Right atrium auricular region (tissue), 2 donors: ENCODE measurements at places on chromosomes 5 and 9.
A peak's percentile ranks its signal among the peaks of the same experiment; 100 is the strongest.

DNA sequence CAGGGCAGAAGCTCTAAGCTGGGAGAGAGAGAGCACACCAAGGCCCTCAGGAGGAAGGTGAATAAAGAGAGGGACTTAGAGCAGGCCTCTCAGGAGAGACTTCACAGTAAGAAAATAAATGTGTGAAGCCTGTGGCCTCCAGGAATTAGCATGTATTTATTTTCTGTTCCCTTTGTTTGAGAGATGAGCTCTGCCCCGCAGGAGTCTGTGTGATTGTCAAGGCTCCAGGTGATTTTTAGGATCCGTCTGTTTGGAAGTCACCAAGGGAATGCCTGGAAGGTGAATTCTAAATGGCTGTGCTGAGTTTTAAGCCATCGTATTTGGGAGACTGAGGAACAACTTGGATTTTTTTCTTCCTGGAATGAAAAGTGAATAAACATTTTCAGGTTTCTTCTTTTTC, 108.3 kb upstream of the ICE1 start:
- no peak for DNase-seq

GRCh38 chr5:137142346-137142745, 356.8 kb downstream of the SPOCK1 start:
- no peak for DNase-seq

DNA sequence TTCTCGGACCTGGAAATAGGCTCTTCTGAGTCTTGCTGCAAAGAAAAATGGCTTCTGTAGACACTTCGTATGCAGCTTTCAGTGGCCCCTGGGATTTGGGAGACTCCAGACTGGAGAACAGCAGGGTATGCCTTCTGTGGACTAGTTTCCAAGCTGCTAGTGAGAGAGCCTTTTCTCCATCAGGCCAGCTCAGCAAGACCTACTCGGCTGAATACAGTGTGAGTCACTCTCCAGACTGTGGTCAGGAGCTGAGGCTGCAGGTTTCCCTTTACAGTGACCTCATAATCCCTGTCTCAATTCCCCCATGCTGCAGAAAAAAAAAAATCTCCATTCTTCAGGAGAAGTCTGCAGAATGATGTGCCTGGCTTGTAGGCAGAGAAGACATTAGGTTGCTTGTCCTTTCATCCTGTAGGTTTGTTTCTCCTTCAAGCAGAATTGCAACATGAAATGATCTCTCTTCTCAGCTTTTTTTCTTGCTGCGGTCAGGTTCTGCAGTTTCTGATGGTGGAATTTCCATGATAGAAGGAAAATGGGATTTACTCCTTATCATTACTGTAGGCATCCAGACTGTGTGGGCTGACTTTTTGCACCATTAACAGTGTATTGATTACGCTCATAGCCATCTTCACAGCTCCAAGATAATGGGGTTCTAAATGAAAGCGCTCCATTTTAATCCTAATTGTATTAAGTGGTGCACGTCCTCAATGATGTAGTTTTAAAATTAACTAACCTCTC, 78.3 kb upstream of the TNFSF8 start:
- no peak for DNase-seq

- no peak for DNase-seq
Measured at GRCh38 chr5:61333321-61333953, 1.4 kb downstream of the ZSWIM6 start.

DNA sequence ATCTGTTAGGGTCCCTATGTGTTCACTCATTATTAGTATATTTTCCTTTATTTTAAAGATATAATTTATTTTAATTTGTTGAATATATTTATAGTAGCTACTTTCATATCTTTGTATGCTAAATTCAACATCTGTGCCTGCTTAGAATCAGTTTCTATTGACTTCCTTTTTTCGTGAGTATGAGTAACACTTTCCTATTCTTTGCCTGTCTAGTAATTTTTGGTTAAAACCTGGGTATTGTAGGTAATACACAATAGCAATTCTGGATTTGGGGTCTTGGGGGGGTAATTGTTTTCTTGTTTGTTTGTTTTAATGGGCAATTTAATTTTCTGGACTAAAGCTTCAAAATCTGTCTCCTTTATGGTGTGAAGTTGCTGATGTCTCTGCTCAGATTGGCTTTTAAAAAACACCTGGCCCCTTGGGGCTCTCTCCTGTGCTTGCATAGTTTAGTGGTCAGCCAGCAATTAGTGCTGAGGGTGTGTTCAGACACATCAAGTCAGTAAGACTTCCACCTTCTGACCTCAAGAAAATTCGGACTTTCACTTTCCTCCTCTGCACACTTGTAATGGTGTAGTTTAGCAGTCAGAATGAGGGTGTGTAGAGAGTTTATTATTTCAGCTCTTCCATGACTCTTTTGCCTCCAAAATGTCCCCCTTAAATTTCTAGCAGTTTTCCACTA, 124.4 kb upstream of the MAP1B start:
- no peak for DNase-seq

DNA sequence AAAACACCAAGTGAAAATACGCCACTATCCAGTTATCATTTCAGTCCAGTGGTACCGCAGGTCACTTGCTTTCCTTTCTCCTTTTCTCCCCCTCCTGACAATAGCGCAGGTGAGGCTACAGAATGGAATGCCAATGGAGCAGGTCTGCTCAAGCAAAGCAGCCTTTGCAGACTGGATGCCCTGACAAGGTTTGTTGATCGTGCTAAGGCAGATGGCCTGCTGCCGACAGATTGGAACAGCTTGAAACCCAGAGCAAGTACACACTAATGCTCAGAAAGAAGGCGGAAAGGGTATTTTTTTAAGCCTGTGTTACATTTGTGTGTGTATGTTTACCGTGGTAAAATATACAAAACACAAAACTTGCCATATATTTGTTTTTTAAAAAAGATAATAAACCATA, 19.4 kb downstream of the SPACA9 start:
- DNase-seq = no peak

- peak; percentile 87 for DNase-seq
Measured at GRCh38 chr9:107488375-107489143, 1.0 kb downstream of the KLF4 start.

- DNase-seq = no peak
Measured at GRCh38 chr9:74463825-74464224, 33.3 kb upstream of the RORB start.

GRCh38 chr5:3325201-3325971, 270.2 kb upstream of the IRX1 start:
- DNase-seq = no peak

- no peak for DNase-seq
Measured at GRCh38 chr5:109614301-109614700, 75.4 kb upstream of the MAN2A1 start.

GRCh38 chr5:71757590-71758543, 38.8 kb downstream of the CARTPT start:
- DNase-seq = no peak

GRCh38 chr9:18058564-18059442, 415.1 kb upstream of the ADAMTSL1 start:
- no peak for DNase-seq

GRCh38 chr9:134379831-134380365, 53.6 kb downstream of the RXRA start:
- no peak for DNase-seq

GRCh38 chr9:109150925-109151545, 16.0 kb downstream of the FRRS1L start:
- DNase-seq = no peak

- DNase-seq = no peak
Measured at GRCh38 chr9:17837965-17838364, 259.1 kb downstream of the SH3GL2 start.

- no peak for DNase-seq
Measured at GRCh38 chr5:152151113-152151512, 226.5 kb upstream of the GLRA1 start.

- DNase-seq = no peak
Measured at GRCh38 chr9:134014946-134015345, 10.3 kb upstream of the BRD3OS start.

DNA sequence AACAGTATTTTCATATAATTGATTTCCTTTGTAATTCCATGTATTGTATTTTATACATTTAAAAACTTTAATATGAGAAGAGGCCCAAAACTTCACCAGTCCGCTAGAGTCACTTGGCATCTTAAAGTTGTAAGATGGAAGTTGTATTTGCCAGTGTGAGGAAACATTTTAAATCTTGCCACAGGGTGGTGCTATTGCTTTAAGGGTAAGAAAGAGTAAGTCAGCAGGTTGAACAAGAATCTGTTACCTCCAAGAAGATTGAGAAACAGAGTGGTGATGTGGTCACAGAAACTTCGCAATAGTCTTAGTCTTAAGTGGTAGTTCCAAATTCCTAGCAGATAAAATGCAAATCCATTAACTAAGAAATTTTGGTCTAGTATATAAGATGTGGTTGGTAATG, 39.8 kb upstream of the RANBP6 start:
- DNase-seq = no peak

DNA sequence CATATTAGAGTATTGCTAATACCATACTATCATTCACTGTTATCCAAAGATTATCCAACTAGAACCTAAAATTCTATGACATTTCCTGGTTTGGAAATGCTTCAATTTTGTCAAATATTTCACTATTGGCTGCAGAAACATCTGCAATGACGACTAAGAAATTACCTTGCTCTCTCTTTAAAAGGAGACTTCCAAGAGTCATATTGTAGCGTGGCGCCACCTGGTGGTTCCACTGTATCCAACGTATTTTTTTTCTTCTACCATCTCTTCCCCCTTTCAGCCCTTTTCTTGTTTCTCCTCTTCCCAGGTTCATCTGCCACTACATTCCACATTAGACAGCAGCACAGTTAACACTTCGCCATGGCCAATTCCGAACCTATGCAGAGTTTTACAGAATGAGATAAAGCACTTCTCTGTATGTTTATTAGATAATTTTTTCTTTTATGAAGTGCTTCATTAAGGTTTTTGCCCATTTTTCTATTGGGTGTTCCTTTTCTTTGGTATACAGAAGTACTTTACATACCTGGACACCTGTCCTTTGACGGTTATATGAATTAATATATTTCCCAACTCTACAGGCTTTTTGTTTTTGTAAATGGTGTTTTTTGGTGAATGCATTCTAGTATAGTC, 153.5 kb downstream of the CDC42SE2 start:
- DNase-seq = peak; percentile 79

GRCh38 chr9:132984202-132985070, 5.9 kb downstream of the GFI1B start:
- no peak for DNase-seq

GRCh38 chr5:6280425-6281100, 97.8 kb downstream of the MED10 start:
- no peak for DNase-seq

DNA sequence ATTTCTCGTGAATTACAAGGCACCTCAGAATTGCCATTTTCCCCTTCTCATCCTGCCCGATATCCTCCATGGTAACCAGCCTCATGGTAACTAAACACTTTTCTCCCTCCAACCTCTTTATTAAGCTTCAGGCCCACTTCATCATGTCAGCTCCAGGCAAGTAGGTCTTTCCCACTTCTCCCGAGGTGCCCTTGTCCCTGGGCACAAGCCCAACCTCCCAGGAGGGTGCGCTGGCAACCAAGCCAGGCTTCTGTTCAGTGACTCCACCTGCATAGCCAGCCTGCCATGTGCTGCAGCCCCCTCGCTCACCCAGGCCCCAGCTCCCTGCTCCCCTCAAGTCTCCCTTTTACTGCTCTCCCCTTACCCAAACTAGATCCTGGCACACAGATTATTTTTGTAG, 47.4 kb upstream of the AFAP1L1 start:
- DNase-seq = no peak

- no peak for DNase-seq
Measured at GRCh38 chr9:117437283-117437682, 22.4 kb upstream of the ASTN2 start.

DNA sequence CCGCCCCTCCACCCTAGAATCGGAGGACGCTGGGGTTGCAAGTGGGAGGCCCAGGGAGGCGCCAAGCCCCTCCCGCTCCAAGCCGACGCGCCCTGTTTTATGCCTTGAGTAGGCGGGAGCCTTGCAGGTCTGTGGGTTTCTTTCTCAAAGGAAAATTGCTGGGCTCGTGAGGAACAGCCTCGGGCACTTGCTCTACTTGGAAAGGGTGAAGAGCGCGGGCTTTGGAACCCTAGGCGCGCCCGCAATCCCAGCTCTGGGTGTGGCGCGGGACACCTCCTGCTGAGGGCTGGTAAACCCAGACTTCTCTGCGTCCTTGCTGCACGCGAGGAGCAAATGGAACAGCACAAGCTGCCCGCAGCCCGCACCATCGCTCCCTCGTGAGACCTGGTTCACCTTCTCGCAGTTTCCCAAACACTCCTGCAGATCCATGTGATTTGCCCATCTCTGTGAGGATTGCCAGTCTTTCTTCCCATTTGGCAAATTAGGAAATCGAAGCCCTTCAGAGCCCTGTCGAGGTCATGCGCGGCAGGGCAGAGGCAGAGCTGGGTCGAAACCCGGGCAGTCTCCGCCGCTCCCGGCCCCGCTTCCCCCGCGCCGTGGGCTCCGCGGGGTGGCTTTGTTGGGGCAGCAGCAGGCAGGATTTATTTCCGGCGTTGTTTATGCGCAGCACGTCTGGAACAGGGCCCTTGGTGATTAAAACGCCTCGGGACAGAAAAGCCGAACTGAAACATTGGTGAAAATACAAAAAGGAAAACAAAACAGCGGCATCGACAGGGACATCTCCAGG, 98.4 kb upstream of the CPLX2 start:
- DNase-seq = no peak

DNA sequence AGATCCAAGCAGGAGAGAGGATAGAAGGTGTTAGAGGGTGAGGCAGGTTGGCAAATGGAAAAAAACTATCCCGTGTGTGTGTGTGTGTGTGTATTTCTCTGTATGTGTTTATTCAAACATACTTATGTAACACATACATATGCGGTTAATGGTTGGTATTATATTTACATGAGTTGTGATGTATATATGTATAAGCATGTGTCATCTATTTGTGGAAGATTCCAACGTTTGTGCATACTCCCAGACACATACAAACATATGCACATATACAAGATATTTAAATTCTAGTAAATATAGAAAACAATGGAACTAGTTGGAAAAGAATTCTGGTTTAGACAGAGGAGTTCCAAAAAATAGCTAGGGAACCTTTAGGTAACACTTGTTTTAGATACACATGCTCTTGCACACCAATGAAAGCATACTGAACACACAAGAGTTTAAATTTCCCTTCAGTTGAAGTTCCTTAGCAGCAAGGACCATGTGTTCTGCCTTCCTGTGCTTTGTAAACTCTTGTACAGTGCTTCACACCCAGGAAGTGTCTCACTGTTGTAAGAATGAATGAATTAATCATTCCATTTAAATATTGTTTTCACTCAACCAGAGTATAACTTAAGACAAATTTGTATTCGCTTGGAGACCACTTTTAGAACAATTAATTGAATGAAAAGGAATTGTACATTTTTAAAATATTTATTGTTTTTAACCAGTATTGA, 257.8 kb downstream of the FER start:
- DNase-seq = no peak

DNA sequence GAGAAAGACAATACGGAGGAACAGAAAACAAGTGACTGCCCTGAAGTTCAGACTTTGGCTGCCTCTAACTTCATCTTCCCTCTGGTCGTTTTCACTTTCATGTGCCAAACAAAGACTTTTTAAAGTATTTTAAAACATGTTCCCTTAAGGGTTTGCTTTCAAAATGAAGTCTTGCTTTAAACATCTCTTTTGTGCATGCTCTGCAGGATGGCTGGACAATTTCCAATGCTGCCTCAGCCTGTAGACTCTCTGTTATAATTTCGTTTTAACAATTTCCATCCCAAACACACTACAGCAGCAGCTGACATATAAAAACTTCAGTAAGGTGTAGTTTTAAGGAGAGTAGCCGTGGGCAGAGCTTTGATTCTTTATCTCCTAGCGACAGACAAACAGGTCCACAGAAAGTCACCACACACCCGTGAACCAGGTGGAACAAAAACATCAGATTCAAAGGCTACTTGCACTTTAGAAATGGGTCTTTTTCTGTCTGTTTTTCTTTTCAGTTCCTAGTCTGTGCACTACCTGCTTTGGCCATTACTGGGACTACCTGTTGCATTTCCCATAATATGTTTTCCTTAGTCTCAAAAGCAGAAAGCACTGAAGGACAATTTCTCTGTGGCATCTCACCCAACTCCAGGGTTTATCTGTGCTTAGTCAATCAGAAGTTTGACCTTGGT, 308.9 kb downstream of the DTWD2 start:
- DNase-seq = no peak
